ENCODE measurements at places on chromosomes 12 and 14.
A peak's percentile ranks its signal among the peaks of the same experiment; 100 is the strongest.

GRCh38 chr12:57740656-57741412 lies 2.3 kb upstream of the AGAP2 start:
- peak; percentile 55 for DNase-seq

- DNase-seq: no peak
These were observed 190.6 kb downstream of the ITPR2 start for GRCh38 chr12:26642361-26642760.

- DNase-seq: no peak
These were observed 179.3 kb downstream of the RAD51B start for GRCh38 chr14:67998834-67999233.

DNA sequence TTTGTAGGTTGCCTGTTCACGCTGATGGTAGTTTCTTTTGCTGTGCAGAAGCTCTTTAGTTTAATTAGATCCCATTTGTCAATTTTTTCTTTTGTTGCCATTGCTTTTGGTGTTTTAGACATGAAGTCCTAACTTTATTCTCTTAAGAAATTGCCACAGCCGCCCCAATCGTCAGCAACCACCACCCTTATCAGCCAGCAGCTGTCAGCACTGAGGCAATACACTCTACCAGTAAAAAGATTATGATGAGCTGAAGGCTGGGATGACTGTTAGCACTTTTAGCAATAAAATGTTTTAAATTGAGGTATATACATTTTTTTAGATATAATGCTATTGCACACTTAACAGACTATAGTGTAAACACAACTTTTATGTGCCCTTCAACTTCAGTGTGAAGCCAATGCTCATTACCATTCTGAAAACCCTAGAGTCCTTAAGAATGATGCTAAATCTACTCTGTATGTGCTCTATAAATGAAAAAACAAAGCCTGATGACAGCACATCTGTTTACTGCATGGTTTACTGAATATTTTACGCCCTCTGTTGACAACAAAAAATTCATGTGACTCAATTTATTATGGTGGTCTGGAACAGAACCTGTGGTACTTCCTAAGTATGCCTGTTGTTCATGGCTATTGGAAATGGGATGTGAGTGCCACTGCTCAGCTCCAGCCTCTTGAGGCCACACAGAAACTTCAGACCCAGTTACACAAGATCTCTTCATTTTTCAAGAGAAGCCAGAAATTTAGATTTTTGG lies 197.4 kb downstream of the DUSP6 start:
- no peak for DNase-seq

- DNase-seq: peak; percentile 7
These were observed 756 bp downstream of the TULP3 start for GRCh38 chr12:2891240-2892053.

DNA sequence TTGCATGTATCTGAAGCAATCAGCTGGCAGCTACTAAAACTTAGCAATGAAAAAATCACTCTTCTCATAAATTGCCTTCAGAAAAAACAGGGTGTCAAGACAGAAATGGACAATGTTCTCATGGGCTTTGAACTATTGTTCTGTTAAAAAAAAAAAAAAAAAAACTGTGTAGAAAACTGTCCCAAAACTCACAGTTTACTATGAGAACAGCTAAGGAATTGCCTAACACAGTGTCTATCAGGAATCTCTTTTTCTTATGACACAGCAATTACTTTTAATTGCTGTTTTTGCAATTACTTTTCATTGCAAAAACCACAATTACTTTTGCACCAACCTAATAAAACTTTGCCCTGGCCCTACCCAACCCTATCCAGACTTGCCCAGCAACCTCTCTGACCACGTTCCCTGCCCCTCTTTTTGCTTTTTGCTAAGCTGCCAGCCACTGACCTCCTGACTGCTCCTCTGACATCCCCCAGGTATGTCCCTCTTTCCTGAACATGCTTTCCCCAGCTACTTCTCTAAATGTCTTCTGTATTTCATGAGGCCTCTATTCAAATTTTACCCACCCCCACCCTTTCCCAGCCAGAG lies 68.0 kb upstream of the SLCO1C1 start:
- no peak for DNase-seq
